ENCODE measurements at places on chromosomes 6 and 20.

GRCh38 chr6:56708810-56709597 lies 66.3 kb upstream of the DST start:
- no peak for DNase-seq

DNA sequence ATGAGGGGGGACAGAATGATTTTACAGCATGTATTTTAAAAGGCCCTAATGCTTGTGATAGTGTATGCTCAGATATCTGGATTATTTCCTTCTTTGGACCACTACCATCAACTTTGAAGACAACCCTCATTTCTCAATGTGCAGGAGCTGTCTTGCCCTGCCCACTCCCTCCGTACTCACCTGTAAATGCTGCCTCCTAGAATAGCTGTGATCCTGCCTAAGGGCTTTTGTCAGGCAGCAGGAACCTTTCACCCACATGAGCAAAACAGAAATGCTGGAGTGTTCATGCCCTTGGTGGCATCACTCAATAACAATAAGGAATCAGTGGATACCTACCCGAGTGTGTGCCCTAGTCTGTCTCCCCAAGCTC lies 723.6 kb upstream of the FLRT3 start:
- DNase-seq, result no peak

DNA sequence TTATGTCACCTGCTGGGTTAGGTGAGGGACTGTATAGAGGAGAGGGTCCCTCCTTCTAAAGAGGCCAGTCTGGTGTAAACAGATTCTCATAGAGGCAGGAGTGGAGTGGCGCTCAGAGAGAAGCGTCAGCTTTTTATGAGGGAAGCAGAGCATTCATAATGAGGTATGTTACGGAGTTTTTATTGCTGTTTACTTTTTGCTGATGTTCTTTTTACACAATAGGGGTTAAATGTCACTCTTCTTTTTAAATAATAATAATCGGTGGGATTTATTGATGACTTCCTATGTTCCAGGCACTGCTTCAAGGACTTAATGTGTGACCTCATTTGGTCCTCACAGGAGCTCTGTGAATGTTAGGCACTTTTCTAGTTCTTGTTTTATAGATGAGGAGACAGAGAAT lies 79.9 kb downstream of the L3MBTL3 start:
- no peak for DNase-seq

DNA sequence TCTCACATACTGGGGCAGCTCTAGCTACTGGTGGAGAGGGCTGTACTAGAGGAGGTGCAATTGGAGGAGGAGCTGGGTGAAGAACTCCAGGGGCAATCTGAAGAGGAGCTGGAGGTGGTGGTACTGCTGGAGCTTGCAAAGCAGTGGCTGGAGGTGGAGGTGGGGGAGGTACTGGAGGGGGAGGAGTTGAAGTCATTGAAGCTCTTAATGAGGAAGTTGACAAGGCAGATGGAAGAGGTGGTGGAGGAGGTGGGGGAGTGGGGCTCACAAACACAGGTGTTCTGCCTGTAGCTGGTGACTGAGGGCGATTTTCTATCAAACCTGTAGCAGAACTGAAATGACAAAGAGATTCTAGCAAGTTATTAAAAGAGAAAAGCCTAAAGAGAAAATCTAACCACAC lies 77.6 kb downstream of the WASF1 start:
- no peak for DNase-seq

GRCh38 chr6:35724059-35724458 lies 12.8 kb upstream of the ARMC12 start:
- no peak for DNase-seq

- no peak for DNase-seq
Measured at GRCh38 chr6:100809346-100809745, 71.8 kb downstream of the ASCC3 start.

DNA sequence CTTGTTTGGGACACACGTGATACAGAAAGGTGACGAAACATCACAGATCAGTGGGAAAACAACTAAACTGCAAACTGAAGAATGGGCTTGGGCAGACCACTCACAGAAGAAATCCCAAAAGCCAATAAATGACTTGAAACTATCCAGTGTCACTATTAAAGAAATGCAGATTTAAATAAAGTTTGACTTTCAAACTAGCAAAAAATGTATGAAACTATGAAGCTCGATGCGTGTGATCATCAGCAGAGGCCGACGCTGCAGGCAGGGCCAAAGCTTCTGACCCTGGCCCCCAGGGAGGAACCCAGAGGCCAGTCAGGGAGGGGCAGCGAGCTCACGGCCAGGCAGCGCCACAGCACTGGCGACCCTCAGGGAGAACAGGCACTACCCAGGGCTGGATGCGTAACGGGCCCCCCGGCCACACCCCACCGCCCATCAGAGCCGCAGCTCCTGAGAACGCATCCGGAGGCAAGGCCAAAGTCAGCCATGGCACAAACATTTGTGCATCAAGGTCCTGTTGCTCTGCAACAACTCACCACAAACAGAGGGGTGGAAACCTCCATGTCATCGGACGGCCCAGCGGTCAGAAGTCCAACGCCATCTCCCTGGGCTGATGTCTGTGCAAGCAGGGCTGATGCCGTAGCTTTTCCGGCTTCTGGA lies 94.1 kb downstream of the YTHDF1 start:
- no peak for DNase-seq

DNA sequence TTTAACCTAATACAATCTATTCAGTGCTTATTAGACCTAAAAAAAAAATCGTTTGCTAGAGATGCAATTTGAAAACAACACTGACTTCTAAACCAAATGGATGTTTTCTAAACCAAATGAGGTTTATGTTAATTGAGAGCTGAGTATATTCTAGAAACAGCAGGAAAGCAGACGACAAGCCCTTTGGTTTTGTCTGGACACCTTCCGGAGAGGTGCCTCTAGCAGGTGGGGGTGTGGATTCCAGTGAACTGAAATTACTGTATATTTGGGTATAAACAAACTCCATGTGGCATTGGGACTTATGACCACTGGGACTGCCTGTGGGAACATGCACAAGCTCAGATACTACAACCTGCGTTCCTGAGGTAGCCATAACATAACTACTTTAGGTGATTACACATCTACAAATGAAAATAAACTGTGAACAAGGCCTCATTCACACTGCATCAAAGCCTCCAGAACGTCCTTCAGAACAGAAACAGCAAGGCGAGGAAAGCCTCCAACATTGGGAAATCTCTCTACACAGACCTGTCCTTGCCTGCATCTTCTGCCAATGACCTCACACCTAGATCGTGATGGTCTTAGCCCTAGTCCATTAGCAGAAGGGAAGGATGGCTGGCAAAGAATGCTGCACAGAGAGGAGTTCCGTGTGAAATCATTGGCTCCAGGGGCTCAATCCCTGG lies 206.8 kb upstream of the FOXQ1 start:
- DNase-seq, result no peak

DNA sequence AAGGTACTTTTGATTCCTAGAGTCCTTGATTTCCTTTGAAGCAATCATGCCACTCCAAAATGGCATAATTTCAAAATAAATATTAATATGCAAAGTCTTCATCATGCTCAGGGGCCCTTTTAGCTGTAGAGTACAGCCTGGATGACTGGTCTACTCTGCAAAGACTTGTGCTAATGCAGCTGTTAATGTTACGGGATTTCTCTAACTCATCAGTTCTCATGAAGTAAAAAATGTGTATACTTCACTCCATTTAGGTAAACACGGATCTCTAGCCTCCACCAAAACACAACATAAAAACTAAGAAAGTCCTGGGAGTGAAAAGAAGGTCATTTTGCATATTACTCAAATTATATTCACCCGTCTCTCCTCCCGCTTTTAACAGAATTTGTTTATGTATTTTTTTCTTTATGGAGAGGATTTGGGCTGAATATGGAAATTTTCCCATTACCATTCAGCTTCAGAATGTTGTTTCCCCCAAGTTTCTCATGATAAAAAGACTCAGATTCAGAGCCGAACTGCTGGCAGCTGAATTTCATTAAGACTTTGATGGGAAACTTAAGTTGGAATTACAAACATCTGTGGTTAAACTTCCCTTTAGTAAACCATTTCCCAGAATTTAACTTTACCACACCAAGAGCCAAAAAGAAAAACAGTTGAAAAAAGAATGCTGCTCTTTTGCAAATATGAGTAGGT lies 8.7 kb downstream of the LAMA4 start:
- no peak for DNase-seq

GRCh38 chr6:126537061-126537816 lies 197.3 kb downstream of the CENPW start:
- no peak for DNase-seq

GRCh38 chr6:24891004-24891403 lies 44.8 kb downstream of the RIPOR2 start:
- peak; percentile 61 for DNase-seq

DNA sequence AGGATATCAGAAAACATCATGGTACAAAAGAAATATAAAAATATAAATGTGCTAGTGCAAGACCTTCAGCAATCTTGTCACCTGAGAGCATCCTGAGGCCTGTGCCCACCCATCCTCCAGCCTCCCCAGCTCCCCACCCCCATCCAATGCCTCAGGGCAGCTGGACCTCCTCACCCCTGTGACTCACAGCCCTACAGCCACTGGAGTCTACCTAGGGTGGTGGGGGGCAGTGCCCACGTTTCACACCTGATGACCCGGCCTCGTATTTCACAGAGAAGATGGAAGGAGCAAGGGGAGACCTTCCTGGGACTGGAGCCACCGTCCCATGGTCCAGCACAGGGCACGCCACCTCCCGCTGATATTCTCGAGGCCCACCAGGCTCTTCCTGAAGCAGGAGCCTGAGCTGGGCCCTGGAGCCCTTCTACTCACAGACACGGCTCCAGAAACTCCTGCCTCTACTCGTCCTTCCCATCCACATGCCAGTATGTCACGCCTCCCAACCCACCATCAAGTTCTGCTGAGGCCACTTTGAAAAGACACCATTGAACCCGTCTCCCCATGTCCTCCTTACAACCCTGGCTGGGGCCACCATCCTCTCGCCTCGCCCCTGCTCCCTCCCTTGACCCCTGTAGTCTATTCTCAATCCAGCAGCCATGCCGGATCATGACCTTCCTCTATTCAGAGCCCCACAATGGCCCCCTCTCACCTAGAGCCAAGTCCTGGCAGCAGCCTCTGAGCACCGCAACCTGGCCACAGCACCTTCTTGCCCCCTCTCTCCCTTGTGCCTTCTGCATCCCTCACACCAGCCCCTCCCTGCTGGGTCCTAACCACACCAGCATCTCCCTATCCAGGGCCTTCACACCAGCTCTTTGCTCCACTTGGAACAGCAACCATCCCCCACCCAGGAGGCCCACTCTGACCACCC lies 13.3 kb downstream of the APMAP start:
- no peak for DNase-seq

- no peak for DNase-seq
Measured at GRCh38 chr6:63923139-63923739, 287.6 kb downstream of the PHF3 start.

DNA sequence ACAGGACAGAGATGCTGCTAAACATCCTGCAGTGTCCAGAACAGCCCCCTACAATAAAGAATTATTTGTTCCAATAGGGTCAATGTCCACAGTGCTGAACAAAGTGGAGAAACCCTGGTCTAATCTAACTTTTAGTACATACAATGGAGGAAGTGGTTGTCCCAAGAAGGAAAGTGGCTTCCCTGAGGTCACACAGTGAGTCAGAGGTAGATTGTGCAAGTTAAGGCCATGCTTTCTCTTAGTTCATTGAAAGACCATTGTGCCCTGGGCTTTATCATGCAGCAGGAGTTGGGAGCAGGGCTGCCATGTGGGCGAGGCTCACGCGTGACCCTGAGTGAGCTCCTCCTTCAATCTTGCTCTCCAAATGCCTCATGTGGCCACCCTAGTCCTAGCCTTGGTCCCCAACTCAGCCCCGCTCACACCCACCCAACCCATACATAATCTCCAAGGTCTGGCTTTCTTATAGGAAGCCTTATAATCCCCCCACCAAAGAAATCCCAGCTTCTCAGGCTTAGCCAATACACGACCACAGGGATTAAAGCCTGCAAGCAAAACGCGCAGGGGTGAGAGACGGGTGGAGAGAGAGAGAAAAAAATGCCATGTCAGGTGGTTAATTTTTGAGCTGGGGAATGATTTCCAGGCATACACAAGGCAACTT lies 19.9 kb downstream of the SLC13A3 start:
- DNase-seq, result no peak

DNA sequence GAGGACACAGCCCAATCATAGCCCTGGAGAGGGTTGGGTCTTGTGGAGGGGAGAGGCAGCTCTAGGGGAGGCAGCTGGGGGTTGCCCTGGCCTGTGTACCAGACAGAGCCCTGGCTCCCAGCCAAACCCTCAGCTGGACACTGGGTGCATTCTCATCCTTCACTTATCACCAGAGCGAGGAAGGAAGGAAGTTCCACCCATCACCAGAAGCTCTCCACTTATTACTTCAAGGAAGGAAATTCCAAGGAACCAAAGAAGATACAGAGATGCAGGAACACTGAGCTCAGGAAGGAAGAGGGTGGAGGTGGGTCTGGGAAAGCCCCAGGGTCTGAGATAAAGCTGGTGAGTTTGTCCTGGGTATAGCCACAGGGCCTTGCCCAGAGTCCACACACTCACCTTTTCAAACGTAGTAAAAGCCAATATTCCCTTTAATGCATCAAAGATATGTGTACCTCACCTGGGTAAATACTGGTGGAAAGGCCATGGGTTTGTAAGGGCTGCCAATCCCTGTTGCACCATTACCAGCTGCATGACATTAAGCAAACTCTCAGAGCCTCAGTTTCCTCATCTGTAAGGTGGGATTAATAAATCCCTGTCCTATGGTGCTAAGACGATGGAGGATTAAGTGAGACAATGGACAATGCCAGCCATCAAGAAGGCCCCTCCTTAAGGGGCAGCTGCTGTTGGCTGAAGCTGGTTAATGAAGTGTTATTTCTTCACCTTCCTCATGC lies 109.7 kb upstream of the NAA20 start:
- DNase-seq, result no peak

- DNase-seq, result peak; percentile 40
Measured at GRCh38 chr6:17865243-17865642, 122.2 kb downstream of the KIF13A start.

- DNase-seq, result no peak
Measured at GRCh38 chr6:110357298-110357663, 868 bp downstream of the METTL24 start.

DNA sequence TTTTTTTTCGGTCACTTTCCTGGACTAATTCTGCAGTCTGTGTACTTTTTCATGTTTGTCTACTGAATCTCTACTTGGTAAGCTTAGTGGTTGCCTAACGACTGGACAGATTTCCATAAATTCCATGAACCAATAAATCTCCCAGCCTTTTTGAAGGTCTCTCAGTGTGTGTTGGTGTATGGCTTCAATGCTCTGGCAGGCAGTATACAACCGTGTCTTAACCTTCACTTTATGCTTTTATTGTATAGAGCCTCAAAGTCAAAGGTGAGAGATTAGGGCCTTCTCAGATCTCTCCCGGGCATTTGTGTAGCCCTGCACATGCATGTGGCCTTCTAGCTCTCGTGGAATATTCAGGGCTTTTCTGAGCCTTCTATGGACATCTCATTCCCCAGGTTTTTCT lies 14.3 kb upstream of the CMTR1 start:
- DNase-seq, result no peak

GRCh38 chr6:156359912-156360311 lies 417.3 kb upstream of the ARID1B start:
- DNase-seq, result no peak

DNA sequence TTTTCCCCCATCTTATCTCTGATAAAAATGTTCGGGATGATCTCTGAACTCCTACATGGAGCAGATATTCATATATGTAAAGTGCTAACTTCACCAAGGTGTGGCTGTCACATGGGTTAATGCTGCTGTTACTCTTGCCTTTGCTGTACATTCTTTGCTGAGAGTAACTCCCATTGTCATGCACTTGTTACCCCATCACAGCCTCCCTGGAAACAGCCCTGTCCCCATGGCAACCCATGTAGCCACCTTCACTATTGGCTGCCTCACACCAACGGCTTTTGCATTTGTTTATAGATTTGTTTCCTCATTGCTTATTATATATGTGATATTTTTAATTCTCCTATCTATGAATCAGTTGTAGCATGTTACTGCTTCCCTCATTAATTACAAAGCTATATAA lies 17.3 kb upstream of the IBTK start:
- no peak for DNase-seq

All from gastrocnemius medialis (tissue), 4 donors.